ENCODE measurements at places on chromosomes 5 and 9. TPM values are rescaled to one million over a fixed set of nuclear protein-coding genes. Genes with fewer than 3 reads are reported as not detected.

PCDHGA12 gene
- 2.0 TPM for total RNA-seq

PPP3R2 gene
- not detected for total RNA-seq

IFNE gene
- 3.4 TPM for total RNA-seq

PCDH12 gene
- total RNA-seq, result 0.82 TPM

RAI14 gene
- 18.7 TPM for total RNA-seq

CNTNAP3B gene
- total RNA-seq, result 11.0 TPM

BNC2 gene
- total RNA-seq, result 4.7 TPM

DNM1 gene
- 9.7 TPM for total RNA-seq

FABP6 gene
- not detected for total RNA-seq

FOXB2 gene
- total RNA-seq, result not detected

SLC36A2 gene
- not detected for total RNA-seq

PCDHGB1 gene
- total RNA-seq, result 1.5 TPM

PCDHB3 gene
- total RNA-seq, result 0.76 TPM
